Spinal cord (tissue), 10 donors: ENCODE measurements at places on chromosomes 5 and 9. TPM values are rescaled to one million over a fixed set of nuclear protein-coding genes. Genes with fewer than 3 reads are reported as not detected.

Gene FOXE1
- polyA plus RNA-seq, result not detected

Gene ZNF300
- polyA plus RNA-seq, result 36.0 TPM

Gene COL15A1
- polyA plus RNA-seq, result 23.3 TPM

Gene PRR7
- 31.7 TPM for polyA plus RNA-seq

Gene GPRIN1
- 60.6 TPM for polyA plus RNA-seq

Gene PIP5KL1
- 16.4 TPM for polyA plus RNA-seq

Gene FAM151B
- 3.7 TPM for polyA plus RNA-seq

Gene PCA3
- polyA plus RNA-seq, result 2.2 TPM

Gene PAIP2
- 154 TPM for polyA plus RNA-seq

Gene CDH12
- 6.4 TPM for polyA plus RNA-seq

Gene IL7R
- polyA plus RNA-seq, result 2.1 TPM

Gene IL13
- polyA plus RNA-seq, result not detected
